ENCODE measurements at places on chromosomes 11 and 22.

- no peak for DNase-seq
These were observed 232.2 kb upstream of the PITPNB start for GRCh38 chr22:28151151-28151816.

GRCh38 chr11:105754260-105754659, 144.4 kb downstream of the GRIA4 start:
- DNase-seq, result no peak

DNA sequence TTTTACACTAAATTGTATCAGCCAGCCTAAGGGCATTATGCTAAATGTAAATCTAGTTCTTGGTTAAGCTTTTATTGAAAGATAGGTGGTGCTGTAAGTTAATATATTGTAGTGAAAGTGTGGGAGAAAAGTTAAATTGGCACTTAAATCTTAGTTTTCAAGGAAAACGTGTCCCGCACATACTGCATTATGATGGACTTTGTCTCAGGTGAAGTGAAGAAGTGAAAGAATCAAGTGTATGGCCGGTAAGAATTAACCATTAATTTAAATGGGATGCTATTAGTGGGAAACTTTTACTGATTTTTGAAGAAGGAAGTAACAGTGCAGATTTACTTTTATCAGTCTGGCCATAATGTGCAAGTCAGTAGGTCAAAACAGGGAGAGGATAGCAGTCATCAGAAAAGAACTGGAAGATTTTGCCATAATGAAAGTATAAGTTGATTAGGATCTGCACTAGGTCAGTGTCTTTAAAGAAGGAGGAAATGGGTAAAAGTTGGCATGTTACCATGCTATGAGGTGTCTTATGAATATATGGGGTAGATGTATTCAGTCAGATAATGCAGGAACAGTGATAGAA, 81.6 kb downstream of the PDHX start:
- DNase-seq, result no peak

- DNase-seq, result no peak
These were observed 10.2 kb downstream of the MN1 start for GRCh38 chr22:27791159-27791858.

- DNase-seq, result no peak
These were observed 486 bp downstream of the STIM1 start for GRCh38 chr11:3855808-3856491.

- no peak for DNase-seq
These were observed 31.3 kb downstream of the ABCC8 start for GRCh38 chr11:17445240-17445795.

DNA sequence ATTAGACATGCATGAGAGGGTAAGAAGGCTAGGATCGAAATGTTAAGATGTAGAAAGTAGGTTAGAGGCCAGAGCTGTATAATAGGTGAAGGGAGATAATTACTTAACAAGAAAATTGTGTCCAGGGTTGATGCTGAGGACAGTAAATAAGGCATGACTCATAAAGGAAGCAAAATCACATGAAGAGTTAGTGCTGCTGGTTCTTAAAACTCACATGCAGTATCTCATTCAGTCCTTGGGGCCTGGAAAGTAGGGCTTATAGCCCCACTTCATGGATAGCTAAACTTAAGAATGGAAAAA, 130.2 kb downstream of the NCAM1 start:
- DNase-seq, result no peak

DNA sequence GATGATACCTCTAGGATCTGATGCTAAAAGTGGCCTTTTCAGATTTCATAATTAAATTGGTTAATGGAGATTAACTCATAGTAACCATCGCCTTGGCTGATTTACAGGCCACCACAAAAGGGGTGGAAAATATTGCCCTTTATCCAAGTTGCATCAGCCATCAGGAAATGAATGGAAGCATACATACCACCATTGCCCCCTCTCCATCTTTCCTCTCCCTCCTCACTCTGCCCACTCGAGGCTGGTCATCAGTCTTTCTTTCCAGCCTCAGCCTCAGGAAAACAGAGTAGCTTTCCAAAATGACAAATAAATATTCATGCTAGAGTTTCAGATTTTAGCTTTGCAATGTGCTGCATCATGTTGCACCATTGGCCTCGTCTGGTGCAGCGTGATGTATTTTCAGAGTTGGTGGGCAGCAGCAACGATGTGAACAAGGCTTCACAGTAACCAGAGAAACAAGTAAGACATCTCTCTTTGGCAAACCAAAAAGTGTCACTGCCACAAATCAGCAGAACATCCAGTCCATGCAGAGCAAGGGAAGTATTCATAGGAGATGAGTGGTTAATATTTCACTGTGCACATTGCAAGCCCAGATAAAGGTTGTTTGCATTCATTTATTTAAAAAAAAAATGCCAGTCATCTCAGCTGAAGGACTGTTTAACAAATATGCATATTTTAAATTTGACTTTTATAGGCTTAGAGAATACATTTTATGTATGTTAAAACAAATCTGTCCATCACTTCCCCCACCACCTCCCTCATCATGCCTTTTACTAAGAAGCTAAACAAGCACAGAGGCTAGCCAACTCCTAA, 136.7 kb upstream of the FAT3 start:
- DNase-seq, result no peak

DNA sequence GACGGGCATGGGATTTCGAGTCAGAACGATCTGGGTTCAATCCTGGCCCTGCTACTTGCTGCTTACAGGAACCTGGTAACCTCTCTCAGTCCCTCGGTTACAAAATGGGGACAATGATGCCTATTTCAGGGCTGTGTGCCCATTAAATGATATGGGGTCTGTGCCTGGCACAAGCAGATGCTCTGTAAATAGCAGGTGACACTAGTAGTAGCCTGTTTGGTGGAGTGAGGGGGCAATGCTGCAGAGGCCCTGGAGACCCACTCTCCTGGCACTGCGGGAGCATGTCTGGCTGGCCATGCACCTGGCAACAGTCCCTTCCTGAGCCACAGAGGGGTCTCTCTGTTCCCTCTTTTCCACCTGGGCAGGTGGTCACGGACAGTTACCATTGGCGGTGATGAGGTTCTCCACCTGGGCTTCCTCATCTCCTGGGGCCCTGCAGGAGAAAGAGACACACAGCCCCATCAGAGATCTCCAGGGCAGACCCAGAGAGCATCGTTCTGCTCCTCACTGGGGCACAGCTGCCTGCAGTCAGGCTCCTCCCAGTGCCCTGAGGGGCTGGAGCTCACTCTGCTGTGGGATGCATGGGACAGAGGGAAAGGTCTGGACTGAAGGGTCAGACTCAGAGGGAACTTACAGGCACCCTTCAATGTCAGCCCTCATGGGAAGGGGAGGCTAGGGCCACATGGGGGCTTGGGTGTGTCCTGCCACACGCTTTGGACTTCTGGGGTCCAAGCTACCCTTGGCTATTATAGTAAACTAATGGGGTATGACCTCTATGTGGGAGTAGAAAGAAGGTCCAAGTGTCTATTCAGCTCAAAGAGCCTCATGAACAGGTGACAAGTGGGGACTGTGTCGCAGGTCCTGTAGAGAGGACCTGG, 15.6 kb upstream of the FXYD2 start:
- DNase-seq, result no peak

DNA sequence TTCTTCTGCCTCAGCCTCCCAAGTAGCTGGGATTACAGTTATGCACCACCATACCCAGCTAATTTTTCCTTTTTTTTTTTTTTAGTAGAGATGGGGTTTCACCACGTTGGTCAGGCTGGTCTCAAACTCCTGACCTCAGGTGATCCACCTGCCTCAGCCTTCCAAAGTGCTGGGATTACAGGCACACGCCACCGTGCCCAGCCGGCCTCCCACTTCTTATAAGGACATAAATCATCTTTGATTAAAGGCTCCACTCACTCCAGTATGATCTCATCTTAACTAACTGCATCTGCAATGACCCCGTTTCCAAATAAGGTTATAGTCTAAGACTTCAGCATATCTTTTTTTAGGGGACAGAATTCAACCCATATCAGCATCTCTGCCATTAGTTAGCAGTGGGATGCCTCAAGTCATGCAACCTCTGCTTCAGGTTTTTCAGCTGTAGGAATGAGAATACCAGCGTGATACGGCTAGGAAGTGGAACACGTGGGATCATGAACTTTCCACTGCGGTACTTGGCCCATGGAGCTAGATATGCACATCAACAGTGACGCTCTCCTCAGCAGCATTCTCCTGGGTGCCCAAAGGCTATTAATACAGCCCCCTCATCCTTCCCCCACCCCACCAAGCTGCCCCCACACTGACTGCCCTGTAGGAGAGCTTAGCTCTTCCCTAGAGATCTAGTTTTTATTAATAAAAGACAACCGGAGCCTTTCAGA, 41.4 kb downstream of the MCHR1 start:
- no peak for DNase-seq

DNA sequence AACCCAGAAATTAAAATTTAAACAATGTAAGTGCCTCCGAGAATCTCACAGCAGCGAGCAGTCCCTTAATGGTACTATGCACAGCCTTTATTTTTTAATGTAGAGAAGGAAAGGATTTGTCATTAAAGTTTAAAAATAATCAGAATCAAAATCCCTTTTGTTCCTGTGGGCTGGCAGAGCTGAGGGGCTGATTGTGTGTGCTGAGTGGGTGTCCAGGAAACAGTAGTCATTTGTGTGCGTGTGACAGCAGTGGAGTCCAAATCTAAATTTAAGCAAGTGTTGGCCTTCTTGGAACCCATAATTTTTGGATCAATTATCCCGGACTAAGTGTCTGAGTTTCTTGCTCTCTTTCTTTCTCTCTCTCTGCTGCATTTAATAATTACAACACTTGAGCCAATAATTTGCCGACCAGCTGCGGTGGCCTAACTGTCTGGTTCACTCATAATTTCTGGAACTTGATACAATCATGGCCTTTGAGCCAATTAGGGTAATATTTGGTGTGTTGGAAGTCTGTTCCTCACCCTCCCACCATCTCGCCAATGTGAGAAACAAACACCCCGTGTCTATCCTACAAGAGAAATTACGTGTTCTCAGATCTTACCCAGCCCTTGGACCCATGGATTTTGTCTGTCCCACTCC, 528.0 kb downstream of the SOX6 start:
- DNase-seq, result no peak

DNA sequence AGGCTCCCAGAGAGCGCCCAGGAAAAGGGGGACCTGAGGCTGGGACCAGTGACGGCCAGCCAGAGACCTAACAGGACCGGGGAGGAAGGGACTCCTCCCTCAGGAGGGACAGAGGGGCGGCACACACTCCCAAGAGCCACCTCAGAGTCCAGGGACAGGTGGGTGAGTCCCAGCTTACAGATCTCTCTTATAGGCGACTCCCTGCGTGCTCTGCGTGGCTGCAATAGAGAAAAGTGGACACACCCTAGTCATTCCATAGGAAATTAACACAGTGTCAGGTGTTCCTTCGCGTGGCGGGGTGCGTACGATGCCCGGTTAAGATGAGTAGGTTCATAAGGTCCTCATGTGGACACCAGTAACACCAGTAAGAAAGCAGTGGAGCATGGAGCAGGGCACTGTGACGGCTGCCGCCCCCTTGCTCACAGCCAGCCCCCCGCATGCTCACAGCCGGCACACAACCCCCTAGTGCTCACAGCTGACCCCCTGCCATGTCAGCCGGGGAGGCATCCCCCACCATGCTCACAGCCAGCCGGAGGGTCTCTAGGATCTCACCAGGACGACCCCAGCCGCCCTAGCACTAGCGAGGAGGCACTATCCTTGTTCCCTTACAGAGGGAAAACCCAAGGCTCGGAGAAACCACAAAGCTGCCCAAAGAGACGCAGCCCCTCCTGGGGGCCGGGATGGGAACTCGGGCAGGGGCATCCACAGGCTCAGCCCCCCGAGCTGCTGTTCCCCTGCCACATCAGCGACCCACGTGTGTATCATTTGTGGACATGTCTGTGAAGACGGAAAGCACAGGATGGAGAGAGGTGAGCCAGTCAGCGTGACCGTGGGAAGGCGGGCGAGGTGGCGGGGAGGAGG, 426.8 kb downstream of the TBC1D22A start:
- DNase-seq, result no peak

DNA sequence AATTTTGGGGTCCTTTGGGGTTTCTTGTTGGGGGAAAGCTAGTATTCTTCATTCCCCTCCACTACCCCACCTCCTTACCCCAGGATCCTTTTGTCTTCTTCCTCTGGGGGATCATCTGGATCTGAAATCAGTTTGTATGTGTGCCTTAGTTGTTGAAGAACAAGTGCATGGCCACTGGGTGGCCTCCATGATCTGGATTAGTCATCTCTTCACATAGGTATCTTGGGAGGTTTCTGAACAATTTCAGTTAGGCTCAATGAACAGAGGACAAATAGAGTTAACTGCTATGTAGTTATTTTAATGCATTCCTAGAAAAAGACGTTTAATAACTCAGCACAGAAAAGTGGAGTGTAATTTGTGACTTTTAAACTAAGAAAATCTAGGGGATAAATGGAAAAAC, 7.1 kb upstream of the VWA5A start:
- DNase-seq, result no peak

DNA sequence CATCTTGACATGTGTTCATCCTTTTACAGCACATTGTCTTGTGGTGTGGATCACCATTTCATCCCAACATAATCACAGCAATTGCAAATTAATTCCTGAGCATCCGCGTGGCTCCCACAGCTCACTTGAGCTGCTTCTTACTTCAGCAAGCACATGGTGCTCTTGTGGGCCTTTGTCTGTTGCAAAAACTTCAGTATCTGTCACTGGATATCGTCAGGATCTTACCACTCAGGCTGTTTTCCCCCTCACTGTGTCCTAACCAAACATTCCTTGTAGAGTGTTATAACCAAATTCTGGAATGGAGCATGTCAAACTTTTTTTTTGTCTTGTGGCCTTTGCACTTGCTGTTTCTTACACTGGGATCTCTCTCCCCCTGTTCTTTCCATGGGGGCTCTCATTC, 683.1 kb upstream of the ARHGAP42 start:
- no peak for DNase-seq

DNA sequence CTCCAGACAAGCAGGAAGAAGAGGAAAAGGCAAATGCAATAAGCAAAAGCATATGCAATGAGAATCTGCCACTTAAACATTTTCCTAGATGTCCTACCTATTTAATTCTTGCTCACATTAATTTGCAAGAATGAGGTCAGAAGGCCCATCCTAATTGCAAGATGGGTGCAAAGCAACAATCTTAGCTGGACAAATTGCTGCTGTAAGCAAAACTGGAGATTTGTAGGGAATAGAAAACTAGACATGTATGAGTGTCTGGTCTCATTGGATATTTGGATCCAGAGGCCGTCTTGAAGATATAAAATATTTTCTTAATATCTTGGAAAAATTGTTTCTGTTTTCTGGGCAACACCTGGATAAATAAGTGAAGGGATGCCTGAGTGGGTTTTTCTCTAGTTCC, 150.1 kb upstream of the PGR start:
- DNase-seq, result no peak

GRCh38 chr11:103994094-103994493, 42.3 kb upstream of the DDI1 start:
- DNase-seq, result no peak

DNA sequence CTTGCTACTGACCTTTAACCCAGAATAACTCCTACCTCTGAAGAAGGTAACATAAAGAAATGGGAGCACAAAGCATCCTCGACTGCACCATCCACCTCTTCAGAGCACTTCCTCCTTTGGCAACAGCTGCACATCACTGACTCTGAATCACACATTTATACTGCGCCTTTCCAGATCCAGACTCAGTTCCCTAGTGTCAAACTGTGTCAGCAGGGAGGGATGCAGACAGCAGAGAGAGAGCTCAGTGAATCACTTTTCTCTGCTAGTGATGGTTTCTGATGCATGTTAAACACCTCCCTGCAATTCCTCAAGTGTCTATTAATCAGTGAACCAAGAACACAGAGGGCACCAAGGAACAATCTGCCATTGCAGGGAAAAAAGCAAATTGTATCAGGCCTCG, 118.9 kb downstream of the PLEKHA7 start:
- no peak for DNase-seq

GRCh38 chr11:94066901-94067429, 45.8 kb downstream of the HEPHL1 start:
- DNase-seq, result no peak
